NCI-H2029 treated with DMSO at 0.1 percent for 48 hours (cell line): ENCODE measurements at places on chromosomes 12 and 14.

DNA sequence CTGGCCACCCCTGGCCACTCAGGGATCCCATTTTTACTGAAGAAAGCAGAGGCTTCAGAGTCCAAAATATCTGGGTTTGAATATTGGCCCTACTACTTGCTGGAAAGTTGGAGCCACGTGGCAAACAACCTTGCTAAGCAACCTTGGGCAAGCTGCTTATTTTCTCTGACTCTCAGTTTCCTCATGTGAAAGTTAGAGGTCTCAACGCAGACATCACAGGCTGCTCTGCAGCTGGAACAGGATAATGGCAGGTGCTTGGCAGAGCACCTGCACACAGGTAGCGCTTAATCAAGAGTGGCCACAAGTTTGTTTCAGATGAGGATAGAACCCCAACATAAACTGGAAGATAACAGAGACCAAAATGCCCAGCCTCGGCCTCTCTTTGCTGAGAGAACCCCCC is 28.1 kb upstream of the CCND2 start:
- no peak for DNase-seq

GRCh38 chr14:76772300-76773187 is 11.3 kb downstream of the VASH1 start:
- DNase-seq: no peak

DNA sequence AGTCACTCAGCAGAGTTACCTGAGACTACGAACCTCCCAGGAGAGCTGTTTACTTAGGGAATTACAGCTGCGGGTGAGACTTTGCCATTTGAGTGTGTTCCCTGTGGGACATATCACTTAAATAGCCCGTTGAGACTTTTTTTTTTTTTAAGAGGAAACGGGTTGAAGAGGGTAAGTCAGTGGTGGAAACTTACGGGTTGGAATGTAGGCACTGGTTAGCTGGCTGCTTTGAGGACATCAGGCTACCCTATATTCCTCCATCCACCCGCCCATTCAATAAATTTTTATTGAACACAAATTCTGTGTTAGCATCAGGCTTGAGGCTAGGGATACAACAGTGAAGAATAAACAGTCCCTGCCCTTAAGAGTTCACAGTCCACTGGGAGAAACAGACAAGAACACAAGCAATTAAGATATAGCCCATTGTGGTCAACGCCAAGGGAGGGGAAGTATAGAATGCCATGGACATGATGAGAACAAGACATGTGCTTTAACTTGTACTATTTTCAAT is 88.1 kb upstream of the CPSF6 start:
- no peak for DNase-seq

DNA sequence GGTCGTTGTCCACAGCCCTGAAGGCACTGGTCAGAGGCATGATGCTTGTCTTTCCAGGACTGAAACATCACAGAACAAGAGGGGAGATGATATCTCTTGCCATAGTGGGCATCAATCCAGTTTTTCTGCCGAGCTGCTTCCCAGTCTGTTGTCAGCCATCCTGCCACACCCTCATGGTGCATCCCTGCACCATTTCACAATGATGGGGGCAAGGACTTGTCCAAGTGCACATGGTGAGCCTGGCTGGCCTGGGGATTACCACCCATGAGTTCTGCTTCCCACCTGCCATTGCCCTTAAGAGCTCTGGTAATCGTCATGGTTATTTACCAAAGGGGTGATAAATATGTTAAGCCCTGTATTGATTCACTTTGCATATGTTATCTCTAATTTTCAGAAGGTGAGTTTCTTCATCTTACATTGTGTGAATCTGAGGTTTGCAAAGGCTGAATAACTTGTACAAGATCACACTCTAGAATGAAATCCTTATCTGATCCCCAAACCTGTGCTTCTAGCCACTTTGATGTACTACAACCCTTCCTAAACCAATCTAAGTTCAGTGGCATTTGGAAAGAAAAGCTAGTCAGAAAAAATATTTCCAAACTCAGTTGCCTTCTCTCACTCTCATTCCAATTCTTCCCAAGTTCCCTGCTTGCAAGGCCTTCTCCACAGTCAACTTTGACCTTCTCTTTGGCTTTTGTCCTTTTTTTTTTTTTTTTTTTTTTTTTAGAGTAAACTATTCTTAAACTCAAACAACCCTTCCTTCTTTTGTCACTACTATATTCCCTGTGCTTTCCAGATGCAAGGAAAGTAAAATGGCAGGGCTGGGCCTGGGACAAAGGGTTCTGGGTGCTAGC is 2.3 kb downstream of the AVIL start:
- no peak for DNase-seq

GRCh38 chr12:89706551-89706950 is 2.1 kb downstream of the ATP2B1 start:
- DNase-seq: no peak

DNA sequence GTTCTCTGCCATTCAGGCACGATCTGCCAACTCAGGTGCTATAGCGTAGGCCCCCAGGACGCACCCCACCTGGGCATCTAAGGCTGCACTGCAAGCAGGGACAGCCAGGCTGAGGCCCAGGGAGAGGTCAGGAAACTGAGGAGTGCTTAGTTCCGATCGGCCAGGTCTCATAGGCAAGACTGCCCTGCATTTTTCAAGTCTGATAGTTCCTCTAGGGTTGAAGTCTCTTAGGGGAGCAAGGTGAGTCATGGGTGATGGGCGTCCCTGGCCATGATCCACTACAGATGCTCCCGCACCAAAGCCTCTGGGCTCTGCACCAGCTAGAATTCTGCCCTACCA is 13.2 kb downstream of the NOPCHAP1 start:
- no peak for DNase-seq

DNA sequence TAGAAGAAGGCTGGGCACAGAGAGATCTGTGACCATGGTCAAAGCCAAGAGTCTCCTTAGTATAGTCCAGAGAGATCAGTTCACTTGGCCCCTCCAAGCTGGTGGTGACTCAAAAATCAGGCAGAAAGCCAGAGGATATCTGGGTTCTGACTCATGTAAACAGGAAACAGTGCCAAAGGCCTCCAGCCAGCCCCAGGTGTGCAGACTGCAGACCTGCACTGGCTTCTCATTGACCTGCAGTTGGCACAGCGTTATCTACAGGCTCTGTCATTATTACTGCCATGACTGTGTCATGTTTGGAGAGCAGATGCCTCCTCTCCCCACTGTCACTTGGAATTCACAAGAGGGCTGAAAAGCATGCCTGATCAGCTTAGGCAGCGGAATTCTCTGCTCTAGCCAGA is 295.7 kb upstream of the PRKD1 start:
- DNase-seq: peak; percentile 76

DNA sequence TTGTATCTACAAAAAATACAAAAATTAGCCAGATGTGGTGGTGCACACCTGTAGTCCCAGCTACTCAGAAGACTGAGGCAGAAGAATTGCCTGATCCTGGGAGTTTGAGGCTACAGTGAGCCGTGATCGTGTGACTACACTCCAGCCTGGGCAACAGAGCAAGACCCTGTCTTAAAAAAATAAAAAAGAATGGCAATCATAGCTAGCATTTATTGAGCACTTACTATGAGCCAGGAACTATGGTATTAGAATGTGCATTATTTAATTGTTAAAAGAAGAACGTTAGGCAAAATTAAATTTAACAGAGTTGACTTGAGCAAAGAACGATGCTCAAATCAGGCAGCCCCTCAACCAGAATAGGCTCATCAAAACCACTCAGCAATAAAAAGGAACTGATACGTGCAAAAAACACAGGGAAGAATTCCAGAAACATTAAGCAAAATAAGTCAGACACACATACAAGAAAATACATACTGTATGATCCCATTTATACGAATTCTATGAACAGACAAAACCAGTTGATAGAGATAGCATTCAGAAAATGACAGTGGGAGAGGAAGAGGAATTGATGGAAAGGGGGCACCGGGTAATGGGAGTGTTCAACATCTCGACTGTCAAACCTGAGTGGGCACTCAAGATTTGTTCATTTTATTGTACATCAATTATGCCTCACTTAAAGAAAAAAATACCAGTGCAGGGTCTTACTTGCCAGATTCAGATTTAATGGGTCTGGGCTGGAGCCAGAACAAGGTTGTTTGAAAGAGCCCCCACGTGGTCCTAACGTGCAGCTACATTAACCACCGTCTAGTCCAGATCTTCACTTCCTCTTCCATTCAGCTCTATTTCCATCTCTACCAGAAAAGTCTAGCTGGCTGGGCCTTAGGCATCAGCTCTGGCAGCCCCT is 8.0 kb downstream of the SCNN1A start:
- DNase-seq: peak; percentile 71

- DNase-seq: no peak
Observed at GRCh38 chr12:129862561-129863175, 41.2 kb downstream of the TMEM132D start.

DNA sequence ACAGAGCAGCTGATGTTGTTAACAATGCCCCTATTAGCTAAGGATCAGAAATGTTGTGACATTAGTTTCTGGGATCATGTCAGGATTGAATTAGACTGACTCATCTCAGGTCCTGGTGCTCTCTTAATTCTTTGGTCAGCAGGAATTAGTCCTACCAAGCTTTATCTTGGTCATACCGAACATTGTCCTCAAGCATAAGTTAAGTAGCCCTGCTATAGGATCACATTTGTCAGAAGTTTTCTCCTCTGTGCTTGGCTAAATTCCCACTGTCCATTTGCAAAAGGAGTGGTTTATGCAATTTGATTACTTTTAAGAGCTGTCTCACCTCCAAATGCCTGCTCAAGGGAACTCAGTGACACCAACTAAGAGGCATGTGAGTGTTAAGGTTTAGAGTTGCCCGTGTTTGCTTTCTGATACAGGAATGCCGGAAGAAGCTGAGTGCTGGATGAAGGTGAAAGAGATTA is 48.4 kb upstream of the IFNG-AS1 start:
- DNase-seq: no peak

DNA sequence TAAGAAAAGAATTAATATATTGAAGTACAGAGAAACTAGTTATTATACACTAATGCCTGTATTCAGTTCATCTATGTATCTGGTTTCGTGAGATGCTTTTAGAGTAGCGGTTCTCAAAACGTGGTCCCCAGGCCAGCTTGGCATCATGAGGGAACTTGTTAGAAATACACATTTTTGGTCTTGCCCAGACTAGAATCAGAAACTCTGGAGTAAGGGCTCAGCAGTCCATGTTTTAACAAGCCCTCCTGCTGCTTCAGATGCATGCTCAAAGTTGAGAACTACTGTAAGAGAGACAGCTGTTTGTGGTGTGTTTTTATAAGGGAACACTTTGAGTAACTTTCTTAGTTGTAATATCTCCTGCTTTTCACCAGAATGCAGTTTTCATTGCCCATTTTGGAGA is 18.1 kb downstream of the GPATCH2L start:
- no peak for DNase-seq

DNA sequence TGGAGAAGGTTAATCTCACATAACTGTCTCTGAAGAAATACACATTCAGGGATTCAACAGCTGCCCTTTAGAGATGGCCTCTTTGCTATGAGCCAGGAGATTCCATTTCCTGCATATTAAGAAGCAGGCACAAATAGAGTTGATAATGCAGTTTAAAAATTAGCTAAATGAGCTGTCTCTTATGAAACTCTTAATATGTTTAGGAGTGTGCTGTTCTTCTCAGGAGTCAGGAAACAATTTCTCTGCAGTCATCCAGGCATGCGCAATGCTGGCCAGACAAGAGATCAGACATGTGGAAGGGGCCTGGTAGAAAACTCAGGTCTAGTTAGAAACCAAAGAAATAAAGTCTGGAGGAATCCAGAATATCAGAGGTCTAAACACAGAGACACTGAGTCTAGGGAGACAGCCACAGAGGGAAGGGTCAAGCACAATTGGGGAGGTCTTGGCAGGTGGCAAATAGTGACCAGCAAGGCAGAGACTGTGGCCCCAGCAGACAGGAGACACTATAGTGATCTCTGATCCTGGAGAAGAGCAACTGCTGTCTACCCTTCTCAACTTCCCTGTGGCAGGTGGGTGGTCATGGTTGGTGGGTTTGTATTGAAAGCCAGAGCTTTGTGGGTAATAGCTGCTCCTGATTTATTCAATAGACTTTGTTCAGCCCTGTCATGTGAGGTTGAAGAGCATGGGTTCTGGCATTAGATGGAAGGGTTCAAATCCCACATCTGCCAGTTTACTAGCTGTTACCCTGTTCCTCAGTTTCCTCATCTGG is 185.8 kb upstream of the RMST start:
- no peak for DNase-seq

DNA sequence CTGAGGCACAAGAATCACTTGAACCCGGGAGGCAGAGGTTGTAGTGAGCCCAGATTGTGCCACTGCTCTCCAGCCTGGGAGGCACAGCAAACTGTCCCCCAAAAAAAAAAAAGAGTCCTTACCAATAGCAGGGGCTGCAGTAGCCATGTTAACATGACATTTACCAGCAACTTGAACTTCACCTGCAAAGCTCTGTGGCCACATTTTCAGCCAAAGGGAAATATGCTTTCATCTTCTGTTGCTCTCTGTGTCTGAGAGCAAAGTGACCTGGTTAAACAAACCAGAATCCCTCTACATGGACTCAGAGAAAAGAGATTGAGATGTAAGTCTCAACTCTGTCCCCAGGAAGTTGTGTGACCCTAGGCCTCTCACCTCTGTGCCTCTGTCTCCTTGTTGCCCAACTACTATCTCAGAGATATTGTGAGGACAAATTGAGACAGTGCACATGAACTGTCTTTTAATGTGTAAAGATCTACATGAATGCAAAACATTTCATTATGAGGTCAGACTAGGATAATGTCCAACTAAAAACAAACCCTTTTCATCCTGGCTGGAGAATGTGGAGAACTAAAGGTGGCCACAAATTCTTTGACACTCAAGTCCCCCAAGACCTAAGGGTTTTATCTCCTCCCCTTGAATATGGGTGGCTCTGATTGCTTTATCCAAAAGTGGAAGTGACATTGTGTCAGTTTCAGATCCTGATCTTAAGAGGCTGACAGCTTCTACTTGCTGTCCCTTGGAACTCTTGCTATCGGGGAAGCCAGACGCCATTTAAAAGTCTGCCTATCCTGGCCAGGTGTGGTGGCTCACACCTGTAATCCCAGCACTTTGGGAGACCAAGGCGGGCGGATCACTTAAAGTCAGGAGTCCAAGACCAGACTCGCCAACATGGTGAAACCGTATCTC is 24.7 kb upstream of the P2RX4 start:
- DNase-seq: no peak

- DNase-seq: no peak
Observed at GRCh38 chr14:74502236-74503019, 8.9 kb downstream of the ISCA2 start.
